Activated CD8-positive, alpha-beta memory T cell treated with anti-CD3 and anti-CD28 coated beads for 24 hours (primary cell): ENCODE measurements at places on chromosomes 1 and 21.

- no peak for DNase-seq
Measured at GRCh38 chr1:26602378-26602959, 72.9 kb downstream of the RPS6KA1 start.

- DNase-seq, result no peak
Measured at GRCh38 chr1:22607154-22607553, 29.3 kb upstream of the C1QA start.

DNA sequence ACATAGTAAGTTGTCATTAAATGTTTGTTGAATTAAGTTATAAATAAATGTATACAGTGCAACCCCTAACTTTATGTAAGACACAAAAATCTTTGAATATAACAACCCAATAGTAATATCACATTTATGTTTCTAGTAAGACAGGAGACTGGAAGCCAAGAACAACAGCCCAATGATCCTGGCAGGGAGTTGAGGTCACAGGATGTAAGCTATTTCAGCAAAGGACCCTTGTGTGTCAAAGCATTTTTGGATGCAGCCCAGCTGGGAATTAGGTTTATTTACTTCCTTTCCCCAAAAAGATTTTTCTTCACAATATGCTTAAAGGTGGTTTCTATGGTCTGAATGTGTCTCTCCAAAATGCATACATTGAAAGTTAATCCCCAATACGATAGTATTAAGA, 34.0 kb upstream of the ABCA4 start:
- DNase-seq, result no peak

GRCh38 chr1:99554727-99555126, 91.2 kb upstream of the PALMD start:
- DNase-seq, result no peak

DNA sequence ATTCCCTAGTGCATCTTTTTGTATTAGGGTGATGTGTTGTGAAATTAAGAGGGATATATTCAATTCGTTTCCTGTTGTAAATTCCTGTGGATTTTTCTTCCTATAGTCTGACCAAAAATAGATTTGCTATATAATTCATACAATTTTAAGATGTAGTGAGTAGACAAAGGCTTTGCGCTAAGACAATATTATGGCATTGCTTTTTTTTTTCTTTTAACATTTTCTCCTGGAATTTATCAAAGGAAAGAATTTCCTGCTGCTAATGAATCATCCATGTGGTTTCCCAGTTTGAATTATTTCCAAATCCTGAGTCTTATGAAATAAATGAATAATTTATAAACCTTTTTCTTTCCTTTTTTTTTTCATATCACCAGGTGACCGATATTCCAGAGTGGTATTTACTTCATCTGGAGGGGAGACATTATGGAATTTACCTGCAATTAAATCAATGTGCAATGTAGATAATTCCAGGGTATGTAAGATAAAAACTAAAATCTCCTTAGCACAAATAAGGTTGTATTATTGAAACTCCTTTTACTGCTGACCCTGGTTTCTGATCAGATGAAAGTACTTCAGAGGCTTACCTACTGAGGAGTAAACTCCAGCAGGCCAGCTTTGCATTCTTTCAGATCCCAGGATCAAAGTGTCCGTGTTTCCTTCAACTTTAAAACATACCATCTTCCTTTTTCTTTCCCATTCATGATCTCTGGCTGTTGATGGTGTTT, 148.4 kb downstream of the TLR5 start:
- no peak for DNase-seq

DNA sequence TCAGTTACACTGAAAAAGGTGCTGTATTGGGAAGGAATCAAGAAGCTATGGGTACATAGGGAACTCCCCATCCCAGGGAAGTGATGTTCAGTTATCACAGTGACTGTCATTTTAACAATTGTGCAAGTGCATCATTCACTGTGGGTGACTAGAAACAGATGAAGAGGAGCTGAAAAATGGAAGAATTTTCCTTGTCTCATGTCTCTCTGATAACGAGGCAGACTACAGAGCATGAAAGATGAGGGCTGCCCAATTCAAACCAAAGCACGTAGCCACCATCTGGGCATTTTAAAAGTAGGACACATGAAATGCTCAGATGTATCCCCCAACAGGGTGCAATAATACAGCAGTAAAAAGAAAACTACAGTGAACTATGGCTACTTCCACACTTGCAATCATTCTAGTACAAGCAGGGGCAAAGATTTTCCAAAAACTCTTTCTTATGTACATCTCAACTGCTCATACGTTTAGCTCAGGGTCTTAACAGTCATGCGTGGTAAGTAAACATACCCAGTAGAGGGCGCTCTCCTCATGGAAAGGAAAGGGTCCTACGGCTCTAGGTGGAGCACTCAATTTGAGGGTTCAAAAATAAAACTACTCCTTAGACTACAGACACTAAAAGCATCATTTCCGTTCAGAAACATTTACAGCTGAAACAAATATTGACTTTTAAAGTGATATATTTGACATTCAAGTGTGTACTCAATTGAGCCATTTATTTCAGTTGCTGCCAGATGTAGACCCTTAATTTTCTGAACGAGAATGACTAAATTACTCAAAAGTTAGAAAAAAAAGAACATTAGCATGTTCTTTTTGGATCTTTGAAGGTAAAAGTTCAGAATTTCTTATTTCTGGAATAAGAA, 143.2 kb downstream of the KCTD3 start:
- no peak for DNase-seq

GRCh38 chr1:84366786-84367185, 31.5 kb upstream of the DNASE2B start:
- no peak for DNase-seq

DNA sequence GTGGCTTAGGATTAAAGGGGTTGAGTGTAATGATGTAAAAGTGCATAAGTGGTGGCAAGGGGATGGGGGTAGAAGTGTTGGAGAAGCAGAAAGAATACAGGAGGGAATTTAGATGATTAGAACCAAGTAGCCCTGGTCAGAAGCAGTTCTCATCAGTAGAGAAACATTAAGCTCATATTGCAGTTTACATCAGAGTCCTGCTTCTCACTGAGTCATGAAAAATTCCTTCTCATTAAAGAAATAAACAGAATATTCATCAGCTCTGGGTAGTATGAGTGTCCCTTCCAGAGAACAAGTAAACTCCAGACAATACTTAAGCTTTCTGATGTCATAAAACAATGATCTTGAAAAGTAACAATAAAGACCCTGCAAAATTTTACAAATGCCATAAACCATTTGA, 36.5 kb downstream of the LRRIQ3 start:
- no peak for DNase-seq

- DNase-seq, result peak; percentile 76
Measured at GRCh38 chr1:41661428-41662060, 177.1 kb upstream of the EDN2 start.

GRCh38 chr1:67888216-67889106, 55.2 kb upstream of the GNG12 start:
- DNase-seq, result no peak

DNA sequence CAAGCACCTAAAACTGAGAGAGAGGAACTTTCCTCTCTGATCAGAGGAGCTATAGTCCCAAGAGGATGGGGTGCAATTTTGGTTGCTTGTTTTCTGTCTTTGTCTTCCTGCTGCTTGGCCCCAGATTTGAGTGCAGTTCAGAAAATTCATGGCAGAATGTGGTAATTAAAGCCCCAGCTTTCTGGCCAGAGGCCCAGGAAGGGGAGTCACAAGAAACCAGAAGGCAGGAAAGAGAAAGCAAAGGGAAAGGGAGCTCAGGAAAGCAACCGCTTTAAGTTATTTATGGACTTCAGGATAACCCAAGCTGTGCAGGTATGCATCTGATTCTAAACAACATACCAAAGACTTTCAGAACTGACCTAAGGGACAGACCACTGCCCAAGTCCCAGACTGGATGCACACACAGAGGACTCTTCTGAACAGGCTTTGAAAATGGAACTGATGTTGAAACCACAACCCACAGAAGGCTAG, 88.8 kb downstream of the ST3GAL3 start:
- DNase-seq, result no peak

DNA sequence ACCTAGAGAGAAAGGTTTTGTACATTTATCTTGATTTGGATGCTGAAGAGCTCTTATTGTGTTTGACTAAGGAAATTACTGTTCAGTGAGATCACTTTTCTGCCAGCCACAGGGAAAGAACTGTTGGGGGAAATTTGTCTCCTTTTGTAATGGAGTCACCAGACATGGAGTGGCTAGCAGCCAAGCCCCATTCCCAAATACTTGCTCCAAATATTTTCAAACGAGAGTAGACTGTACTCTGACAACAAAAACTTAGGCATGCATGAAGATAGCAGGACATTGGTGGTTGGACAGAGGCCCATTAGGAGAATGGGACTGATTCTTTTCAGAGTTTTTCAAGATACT, 21.1 kb downstream of the IPO9 start:
- DNase-seq, result no peak

DNA sequence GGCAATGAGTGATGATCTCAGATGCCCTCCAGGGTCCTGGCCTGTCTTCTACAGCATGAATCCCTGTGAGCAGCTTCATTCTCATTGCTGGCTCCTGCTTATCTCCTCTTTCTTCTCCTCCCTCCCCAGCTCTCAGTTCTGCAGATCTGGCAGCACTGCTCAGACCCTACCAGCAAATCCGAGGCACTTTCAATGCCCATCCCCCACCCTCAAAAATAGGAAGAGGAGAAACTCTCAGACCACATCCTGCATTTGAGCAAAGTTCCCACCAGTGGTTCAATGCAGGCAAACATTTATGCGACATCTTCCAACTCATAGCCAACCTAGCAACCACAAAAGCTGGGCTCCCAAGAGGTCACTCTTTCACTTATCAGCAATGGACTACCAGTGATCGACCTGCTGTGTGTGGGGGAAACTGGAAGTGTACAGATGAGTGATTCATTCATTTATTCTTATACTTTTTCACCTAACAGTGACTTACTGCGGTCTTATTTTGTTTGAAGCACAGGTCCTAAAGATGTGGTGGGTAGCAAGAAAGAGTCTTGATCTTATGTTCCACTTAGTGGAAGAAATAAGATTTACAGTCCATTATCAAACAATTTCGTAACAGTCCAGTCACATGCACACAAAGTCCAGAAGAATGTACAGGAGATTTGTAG, 5.8 kb upstream of the CHI3L2 start:
- DNase-seq, result peak; percentile 81

DNA sequence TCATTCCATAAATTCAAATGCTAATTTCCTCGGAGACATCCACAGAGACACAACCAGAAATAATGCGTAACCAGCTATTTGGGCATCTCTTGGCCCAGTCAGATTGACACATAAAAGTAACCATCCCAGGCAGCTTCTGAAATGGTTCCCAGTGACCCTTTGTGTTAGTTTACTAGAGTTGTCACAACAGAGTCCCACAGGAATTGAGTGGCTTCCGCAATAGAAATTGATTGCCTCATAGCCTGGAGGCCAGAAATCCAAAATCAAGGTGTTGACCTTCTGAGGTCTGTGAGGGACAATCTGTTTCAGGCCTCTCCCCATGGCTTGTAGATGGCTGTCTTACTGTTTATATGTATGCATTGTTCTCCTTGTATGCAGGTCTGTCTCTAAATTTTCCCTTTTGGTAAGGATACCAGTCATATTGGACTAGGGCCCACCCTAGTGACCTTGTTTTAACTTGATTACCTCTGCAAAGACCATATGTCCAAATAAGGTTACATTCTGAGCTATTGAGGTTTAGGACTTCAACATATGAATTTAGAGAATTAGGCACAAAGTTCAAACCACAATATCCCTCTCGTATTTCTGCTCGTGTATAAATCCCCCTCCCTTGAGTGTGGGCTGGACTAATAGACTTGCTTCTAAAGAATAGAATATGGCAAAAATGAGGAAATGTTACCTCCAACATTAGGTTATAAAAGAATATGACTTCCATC, 78.2 kb upstream of the FGGY start:
- no peak for DNase-seq
